ENCODE measurements at places on chromosomes 3 and 15. TPM values are rescaled to one million over a fixed set of nuclear protein-coding genes. Genes with fewer than 3 reads are reported as not detected.

MYO5C gene
- 1.3 TPM for total RNA-seq

PAK6 gene
- total RNA-seq, result 0.67 TPM

GOLGA8G gene
- total RNA-seq, result not detected

FAM174B gene
- total RNA-seq, result 3.0 TPM

GALNT15 gene
- total RNA-seq, result not detected

ADGRG7 gene
- total RNA-seq, result 24.7 TPM

FBXO40 gene
- not detected for total RNA-seq

CHRNA5 gene
- 2.7 TPM for total RNA-seq

PLA2G4D gene
- not detected for total RNA-seq

SYNPR gene
- total RNA-seq, result not detected
